Immature natural killer cell (primary cell): ENCODE measurements at places on chromosomes 2 and 18. TPM values are rescaled to one million over a fixed set of nuclear protein-coding genes. Genes with fewer than 3 reads are reported as not detected.

Gene IL1A
- not detected for polyA plus RNA-seq

Gene FAM228B
- 4.1 TPM for polyA plus RNA-seq

Gene RAB6D
- not detected for polyA plus RNA-seq

Gene SLC40A1
- polyA plus RNA-seq: 5.0 TPM

DNA sequence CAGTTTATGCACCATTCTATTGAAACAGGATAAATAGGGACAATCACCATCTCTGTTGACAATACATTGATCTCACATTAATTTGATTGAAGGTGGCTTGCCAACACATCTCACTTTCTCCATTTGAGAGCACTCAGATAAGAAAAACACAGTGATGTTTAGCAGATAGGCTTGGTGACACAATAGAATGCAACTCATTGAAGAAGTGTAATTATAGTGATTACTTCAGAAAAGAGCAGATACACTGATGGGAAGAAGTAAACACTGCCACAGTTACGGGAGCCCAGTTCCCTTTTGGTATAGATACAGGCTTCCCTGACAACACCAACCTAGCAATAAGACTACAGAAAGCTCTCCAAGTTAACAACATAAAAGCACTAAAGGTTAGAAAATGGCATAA is 89.1 kb downstream of the FIGN start:
- no peaks in the 10 kb centered on the region for H3K27me3 ChIP-seq
- H3K27ac ChIP-seq: no peak overlapping the region
- H3K4me1 ChIP-seq: no peaks in the 10 kb centered on the region
- H3K4me3 ChIP-seq: no peak overlapping the region
- H3K36me3 ChIP-seq: no peaks in the 10 kb centered on the region

DNA sequence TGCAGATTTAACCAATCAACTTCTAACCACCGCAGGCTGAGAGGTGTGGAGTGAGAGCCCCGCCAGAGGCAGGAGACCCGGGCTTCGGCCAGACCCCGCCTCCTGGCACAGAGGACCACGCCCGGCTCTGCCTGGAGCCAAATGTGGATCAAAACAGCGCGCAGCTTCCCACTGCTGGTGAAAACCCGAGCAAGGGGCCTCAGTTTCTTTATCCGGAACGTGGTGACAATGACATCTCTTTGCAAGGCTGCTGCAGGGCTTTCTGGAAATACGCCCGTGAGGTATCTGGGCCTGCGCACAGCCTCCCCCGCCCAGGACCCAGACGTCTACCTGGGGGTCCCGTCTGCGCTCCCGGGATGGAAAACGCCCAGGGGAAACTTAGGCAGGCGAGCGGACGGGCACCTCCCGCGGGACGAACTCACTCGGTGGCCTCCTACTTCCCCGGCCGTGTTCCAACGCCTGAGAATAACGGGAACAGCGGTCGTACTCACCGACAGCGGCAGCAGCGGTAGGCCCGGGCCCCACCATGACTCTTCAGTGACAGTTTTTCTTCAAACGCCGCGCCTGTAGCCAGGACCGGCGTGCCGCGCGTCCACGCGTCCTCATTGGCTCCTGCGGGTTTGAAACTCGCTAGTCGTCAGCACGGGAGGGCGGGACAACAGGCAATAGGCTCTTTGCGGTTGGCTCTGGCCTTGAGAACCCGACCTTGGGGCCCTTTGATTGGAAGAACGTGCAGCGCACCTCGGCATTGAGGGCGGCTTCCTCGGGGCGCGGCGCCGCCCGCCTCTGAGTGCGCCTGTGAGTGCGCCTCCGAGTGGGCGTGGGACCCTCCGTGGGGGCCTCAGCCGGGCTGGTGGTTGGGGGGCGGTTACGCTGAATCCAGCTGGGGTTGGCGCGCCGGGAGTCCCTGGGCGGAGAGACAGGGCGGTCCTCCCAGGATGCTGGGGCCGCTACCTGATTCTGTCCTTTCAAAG is at the start of gene CKAP2L:
CKAP2L (minus strand) TSS at position 539 of the 974 bp plus-strand sequence; CDS start at position 528, 11 bp downstream.
- H3K36me3 ChIP-seq: no peaks in the 10 kb centered on the region
- H3K27ac ChIP-seq: peak within 1 kb of the TSS; percentile 85
- H3K4me1 ChIP-seq: peaks cover 46% of the 10 kb centered on the region
- H3K4me3 ChIP-seq: peak within 1 kb of the TSS; percentile 95

DNA sequence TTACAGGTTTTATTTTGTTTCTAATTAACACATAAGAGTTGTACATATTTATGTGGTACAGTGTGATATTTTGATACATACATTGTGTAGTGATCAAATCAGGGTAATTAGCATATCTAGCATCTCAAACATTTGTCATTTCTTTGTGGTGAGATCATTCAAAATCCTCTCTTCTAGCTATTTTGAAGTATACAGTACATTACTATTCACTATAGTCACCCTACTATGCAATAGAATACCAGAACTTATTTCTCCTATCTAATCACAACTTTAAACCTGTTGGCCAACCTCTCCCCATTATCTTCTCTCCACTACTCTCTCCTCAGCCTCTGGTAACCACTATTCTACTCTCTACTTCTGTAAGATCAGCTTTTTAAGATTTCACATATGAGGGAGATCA is 325.8 kb downstream of the CYP26B1 start:
- H3K36me3 ChIP-seq: no peaks in the 10 kb centered on the region
- H3K27me3 ChIP-seq: peaks cover 2% of the 10 kb centered on the region
- H3K4me1 ChIP-seq: no peaks in the 10 kb centered on the region
- DNase-seq: no peak
- no peak overlapping the region for H3K4me3 ChIP-seq
- no peak overlapping the region for H3K27ac ChIP-seq

GRCh38 chr18:8812631-8813030 is 107.3 kb downstream of the MTCL1 start:
- no peaks in the 10 kb centered on the region for H3K36me3 ChIP-seq
- no peaks in the 10 kb centered on the region for H3K4me1 ChIP-seq
- H3K4me3 ChIP-seq: no peak overlapping the region
- H3K27me3 ChIP-seq: peaks cover 2% of the 10 kb centered on the region
- H3K27ac ChIP-seq: no peak overlapping the region

GRCh38 chr2:51301381-51301780 is 269.4 kb upstream of the NRXN1 start:
- DNase-seq: no peak
- no peak overlapping the region for H3K27ac ChIP-seq
- no peak overlapping the region for H3K4me3 ChIP-seq
- peaks cover 2% of the 10 kb centered on the region for H3K27me3 ChIP-seq
- no peaks in the 10 kb centered on the region for H3K4me1 ChIP-seq

GRCh38 chr2:148936857-148937450 is 61.9 kb downstream of the KIF5C start:
- H3K4me3 ChIP-seq: no peak overlapping the region
- no peak for DNase-seq
- H3K36me3 ChIP-seq: no peaks in the 10 kb centered on the region
- no peak overlapping the region for H3K27ac ChIP-seq
- peaks cover 1% of the 10 kb centered on the region for H3K27me3 ChIP-seq
